ENCODE measurements at places on chromosomes 2 and 18.
A peak's percentile ranks its signal among the peaks of the same experiment; 100 is the strongest.

DNA sequence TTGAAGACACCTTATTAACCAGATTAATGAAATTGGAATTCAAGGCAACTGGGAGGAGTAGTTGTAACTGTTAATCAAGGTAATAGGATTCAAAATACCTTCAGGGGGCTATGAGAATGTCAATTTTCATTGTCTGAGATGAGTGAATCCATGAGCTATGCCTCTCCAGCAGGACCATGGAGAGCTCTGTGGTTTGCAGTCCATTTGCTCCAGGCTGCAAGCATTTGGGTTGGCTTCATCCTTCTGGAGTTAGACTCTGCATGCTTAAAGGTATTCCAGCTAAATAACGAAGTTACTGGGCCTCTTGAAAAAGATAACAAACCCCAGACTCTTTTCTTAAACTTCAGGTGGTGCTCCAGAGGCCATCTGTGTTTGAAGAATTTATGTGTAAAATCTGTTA, 207.1 kb upstream of the SLC8A1 start:
- peak; percentile 21 for DNase-seq

DNA sequence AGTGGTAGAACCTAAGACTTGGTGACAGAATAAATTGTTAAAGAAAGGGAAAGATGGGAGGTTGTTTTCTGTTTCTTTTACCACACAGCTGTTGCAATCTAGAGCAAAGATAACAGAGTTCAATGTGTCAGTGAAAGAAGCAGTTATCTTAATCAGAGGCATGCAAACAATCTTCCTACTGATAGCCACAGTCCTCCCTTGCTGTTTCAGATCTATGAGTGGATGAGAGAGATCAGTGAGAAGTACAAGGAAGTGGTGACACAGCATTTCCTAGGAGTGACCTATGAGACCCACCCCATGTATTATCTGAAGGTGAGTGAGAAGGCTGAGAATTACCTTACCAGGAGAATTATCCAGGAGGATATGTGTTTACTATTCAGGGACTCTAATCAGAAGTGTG, 15.9 kb downstream of the CPO start:
- DNase-seq: no peak

DNA sequence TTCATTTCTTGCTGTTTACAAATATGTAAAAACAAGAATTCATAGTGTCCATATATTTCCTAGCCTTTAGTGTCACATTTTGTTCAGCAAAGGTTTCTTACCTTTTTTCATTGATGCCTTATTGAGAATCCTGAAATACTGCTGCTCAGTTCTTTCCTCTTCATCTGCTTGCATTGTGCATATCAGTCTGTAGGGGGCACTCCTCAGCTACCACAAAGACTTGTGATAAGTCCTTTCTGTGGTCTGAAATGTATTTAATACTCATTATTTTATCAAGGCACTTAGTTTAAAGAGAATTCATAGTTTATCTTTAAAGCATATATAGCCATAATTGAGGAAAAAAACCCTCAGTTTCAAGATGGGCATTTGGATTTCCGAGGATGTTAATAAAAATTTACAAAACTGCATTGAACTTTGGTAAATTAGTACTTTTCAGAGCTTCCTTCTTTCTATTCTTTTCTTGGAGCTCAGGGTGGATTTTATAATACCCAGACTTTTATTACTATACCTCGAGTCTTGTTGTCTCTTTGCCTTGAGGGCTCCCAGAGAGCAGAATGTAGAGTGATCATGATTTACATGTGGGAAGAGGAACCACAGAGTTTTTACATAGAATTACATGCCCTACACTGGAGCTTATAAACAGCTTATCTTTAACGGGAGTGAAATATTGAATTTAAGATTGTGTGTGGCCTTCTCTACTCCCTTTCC, 570.1 kb downstream of the PLCL1 start:
- peak; percentile 79 for DNase-seq

DNA sequence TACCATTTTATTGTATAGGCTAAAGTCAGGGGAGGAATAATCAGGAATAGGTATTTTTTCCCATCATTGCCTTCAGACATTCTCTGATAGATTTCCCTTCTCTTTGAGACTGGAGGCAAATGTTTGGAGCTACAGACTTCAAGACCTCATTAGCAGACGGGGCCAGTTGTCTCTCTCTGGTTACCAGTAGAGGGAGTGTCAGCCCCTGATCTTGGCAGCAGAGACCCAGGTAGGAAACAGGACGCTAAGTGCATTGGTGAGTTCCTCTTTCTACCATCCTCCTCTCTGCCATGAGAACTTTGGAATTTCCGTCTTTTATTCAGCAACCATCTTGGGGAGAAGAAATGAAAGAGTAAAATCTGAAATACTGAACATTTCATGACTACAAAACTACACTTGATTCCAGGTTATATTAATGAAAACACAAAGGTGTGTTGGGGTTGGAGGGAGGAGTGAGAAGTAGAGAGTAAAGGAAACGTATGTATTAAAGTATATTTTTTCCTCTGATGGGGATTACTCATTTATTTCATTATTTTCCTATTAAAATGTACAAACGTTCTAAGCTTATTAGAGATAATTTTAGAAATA, 186.2 kb upstream of the GCFC2 start:
- peak; percentile 73 for DNase-seq

GRCh38 chr2:218691234-218691633, 19.3 kb downstream of the STK36 start:
- no peak for DNase-seq

DNA sequence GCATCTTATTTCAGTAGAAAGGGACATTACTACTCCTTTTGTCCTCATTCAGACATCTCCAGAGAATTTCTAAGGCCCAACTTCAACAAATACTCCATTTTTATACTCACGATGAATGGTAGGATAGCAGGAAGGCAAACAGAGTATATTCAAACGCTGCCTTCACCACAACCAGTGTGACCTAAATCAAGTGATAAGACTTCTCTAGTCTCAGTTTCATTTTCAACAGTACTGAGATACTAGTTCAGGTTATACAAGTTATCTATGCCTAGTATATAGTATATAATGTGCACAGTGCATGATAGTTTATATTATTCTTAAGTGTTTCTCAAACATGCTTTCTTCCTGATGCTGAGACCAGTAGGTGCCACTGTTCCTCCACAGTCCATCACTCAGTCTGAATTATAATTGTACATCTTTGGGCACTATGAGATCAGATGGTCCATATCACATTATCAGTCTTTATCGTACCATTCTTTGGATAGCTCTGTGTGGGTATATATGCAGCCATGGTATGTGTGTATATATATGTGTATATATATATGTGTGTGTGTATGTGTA, 66.3 kb upstream of the RPE start:
- DNase-seq: peak; percentile 29

- DNase-seq: peak; percentile 40
Measured at GRCh38 chr2:102147935-102148334, 5.4 kb downstream of the IL1R1 start.

- DNase-seq: no peak
Measured at GRCh38 chr2:11998218-11998617, 251.8 kb downstream of the LPIN1 start.

GRCh38 chr2:234146087-234146826, 95.8 kb downstream of the SPP2 start:
- DNase-seq: no peak

DNA sequence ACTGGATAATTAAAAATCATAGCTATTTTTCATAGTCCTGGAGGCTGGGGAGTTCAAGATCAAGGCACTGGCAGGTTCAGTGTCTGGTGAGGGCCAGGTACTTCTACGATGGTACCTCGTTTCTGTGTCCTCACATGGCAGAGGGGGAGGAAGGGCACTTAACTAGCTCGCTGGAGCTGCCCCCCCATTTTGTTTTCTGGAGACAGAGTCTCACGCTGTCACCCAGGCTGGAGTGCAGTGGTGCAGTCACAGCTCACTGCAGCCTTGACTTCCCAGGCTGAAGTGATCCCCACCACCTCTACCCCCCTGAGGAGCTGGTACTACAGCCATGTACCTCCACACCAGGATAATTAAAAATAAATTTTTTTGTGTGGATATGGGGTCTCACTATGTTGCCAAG, 40.3 kb downstream of the ASB1 start:
- DNase-seq: no peak

All from NB4 (cell line).